ENCODE measurements at places on chromosomes 1 and 21.

DNA sequence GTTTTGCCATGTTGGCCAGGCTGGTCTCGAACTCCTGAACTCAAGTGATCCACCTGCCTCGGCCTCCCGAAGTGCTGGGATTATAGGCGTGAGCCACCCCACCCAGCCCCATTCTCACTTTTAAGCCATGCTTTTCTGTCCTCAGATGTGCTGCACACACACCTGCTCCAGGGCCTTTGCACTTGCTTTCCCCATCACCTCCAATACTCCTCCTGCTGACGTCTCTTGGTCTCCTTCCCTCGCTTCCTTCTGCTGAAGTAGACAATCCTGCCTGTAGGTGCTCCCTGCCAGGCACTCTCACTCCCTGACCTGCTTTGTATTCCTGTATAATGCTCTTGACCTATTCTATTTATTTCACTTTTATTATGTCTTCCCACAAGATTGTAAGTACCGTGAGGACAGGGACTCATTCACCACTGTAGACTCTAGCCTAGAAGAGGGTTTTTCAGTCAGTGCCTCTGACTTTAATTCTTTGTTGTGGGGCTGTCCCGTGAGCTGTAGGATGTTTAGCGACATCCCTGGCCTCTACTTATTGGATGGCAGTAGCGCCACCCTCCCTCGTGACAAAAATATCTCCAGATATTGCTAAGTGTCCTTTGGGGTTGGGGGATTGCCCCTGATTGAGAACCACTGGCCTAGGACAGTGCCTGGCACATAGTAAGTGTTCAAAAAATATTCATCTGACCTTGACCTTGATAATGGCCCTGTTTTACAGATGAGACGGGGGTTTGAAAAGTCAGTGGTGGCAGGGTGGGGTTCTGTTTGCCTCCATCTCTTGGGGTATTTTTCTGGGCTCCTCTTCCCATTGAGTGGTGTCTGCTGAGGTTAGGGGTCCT, 4.6 kb downstream of the TNFRSF1B start:
- no peak for ATAC-seq

DNA sequence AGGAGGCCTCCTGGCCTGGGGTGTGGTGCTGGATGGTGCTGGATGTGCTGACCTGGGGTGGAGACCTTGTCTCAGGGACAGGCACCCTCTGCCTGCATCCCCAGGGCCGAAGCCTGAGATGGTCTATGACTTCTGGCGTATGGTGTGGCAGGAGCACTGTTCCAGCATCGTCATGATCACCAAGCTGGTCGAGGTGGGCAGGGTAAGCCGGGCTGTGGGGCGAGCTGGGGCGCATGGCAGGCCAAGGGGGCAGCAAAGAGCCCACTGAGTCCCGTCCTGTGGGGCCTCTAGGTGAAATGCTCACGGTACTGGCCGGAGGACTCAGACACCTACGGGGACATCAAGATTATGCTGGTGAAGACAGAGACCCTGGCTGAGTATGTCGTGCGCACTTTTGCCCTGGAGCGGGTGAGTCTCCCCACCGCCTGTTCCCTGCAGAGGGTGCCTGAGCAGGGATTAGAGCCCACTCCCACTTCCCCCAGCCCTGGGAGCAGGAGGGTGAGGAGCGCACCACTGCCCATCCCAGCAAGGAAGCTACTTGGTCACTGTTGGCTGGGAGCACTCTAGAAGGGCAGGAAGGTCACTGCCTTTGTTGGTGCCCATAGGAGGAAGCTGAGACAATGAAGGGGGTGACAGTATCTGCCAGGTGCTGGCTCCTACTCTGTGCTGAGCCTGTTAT, 75.2 kb downstream of the PTPRU start:
- no peak for ATAC-seq

DNA sequence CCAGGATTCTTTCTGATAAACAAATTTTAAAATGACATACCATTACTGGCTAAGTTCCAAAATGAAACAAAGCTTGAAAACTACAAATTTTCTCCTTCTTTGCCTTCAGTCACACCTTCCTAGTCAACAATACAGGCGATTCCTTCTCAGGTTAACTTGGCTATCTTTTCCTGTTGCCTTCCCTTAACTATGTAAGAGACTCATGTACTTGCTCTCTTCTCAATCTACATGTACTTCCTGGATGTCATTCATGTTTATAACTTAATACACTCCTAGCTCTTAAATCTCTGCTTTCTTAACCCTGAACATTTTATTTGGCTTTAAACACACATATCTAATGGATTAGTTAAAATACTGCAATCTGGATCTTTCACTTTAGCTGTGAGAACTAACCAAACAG, 97.0 kb downstream of the COQ8A start:
- no peak for ATAC-seq

DNA sequence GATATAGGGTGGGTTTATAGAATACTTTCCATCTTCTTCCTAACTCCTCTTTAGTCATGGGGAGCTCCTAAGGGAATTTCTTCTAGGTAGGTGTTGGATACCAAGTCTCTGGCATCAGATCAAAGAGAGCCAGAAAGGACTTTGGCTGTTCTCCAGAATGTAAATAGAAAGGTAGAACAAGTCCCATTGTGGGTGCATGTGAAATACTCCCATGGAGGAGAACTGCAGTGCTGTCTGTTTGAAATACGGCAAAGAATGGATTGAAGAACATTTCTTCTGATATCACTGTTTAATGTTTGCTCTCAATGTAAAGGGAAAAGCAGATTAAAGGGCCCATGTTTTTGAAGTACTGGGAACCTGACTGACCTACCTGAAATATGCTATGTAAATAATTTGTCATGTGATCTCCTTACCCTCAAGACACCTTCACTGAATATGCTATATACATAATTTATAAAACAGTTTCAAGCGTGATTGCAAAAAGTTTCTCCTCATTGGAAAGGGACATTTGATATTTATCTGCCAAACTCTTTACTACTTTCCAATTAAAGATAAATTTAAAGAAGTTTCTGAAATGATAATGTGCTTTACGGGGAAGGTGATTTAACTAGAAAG, 65.9 kb downstream of the LAMC1 start:
- no peak for ATAC-seq

DNA sequence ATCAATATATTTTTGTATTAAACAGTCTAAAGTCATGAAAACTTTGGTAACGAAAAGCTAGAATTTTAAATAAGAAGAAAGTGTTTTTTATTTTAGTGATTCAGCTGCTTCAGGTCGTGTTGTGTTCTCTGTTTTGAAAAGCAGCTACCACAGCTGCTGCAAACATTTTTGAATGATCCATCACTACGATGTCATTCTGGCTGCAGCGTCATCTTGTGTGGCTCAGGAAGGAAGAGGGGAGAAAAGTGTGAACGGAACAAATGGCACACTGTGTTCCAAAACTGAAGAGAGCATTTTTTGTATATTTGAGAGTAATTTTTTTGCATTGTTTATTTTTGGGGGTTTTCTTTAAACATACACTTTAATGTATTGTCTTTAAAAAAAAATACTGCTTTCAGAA, 323.0 kb upstream of the ADGRL2 start:
- no peak for ATAC-seq

DNA sequence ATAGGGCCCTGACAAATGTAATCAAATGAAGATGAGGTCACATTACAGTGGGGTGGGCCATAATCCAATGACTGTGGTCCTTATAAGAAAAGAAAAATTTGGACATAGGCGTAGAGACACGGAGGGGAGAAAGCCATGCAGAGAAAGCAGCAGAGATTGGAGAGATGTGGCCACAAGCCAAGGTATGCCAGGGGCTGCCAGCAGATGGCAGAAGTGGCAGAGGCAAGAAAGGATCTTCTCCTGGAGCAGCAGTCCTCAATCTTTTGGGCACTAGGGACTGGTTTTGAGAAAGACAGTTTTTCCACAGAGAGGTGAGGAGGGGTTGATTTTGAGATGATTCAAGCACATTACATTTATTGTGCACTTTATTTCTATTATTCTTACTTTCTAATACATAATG, 355.1 kb downstream of the NPHP4 start:
- peak; percentile 51 for ATAC-seq

- ATAC-seq, result no peak
Measured at GRCh38 chr1:231584921-231585320, 41.7 kb upstream of the DISC1 start.

GRCh38 chr21:34933609-34934335, 115.3 kb downstream of the RUNX1 start:
- ATAC-seq, result no peak

DNA sequence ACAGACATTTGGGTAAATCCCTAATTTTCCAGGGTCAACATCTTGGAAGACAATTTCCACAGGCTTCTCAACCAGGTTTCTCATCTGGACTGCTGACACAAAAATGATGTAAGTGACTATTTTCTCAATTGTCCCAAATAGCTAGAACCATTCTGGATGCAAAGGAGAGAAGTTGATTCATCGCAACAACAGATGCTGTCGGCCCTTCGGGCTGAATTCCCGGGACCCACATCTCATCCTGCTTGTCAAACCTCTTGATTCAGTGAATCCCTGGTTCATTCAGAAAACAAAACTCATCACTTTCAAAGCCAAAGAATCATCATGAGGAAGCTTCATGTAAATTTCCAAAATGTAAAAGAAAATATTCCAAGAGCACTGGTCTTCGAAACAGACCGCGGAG, 251.8 kb downstream of the NPHP4 start:
- no peak for ATAC-seq

DNA sequence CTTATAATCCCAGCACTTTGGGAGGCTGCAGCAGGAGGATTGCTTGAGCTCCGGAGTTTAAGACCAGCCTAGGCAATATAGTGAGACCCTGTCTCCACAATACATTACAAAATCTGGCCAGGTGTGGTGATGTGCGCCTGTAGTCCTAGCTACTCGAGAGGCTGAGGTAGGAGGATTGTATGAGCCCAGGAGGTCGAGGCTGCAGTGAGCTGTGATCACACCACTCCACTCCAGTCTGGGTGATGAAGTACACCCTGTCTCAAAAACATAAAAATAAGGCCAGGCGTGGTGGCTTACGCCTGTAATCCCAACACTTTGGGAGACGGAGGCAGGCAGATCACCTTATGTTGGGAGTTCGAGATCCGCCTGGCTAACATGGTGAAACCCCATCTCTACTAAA, 27.7 kb downstream of the L1TD1 start:
- no peak for ATAC-seq

GRCh38 chr1:205716371-205717132, 33.4 kb downstream of the NUCKS1 start:
- no peak for ATAC-seq
